GM20000 (cell line): ENCODE measurements at places on chromosomes 1 and 21.

DNA sequence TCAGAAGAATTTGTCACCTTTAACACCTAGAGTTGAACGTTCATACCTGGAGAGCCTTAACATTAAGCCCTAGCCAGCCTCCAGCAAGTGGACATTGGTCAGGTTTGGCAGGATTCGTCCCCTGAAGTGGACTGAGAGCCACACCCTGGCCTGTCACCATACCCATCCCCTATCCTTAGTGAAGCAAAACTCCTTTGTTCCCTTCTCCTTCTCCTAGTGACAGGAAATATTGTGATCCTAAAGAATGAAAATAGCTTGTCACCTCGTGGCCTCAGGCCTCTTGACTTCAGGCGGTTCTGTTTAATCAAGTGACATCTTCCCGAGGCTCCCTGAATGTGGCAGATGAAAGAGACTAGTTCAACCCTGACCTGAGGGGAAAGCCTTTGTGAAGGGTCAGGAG lies 52.3 kb downstream of the UBE4B start:
- DNase-seq, result no peak

GRCh38 chr1:157948312-157949073 lies 45.0 kb upstream of the KIRREL1 start:
- peak; percentile 29 for DNase-seq

GRCh38 chr1:240794046-240794843 lies 182.3 kb upstream of the GREM2 start:
- DNase-seq, result peak; percentile 7

- DNase-seq, result no peak
Observed at GRCh38 chr1:85343612-85344255, 67.3 kb upstream of the BCL10 start.

DNA sequence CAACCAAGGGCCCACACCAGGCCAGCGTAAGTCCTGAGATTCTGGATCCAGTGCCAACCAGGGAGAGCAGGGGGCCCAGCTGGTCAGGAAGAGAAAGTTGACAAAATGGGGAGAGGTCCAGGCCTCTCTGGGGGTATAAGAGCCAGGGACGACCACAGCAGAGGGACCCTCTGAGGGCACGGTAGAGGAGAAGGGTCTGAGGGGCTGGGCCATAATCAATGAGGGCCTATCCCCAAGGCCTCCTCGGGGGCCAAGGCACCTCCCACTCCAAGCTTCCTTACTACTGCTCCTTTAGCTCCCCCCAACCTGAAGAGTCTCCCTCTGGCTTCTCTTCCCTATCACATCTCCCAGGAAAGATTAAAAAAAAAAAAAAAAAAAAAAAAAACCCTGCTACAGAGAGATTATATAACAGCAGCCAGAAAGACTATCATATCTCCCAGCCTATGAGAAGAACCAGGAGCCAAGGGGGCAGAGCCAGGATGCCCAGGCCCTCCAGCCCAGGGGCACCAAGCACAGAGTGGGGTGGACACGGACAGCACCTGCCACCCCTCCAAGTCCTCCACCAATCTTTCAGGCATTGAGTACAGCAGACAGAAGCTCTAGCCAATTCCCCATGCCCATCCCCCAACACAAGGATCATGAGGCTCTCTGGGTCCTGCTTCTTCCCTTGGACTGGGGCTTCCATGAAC lies 2.7 kb downstream of the MEF2D start:
- DNase-seq, result no peak

GRCh38 chr1:111249960-111250359 lies 22.4 kb downstream of the CHI3L2 start:
- no peak for DNase-seq

GRCh38 chr1:234512451-234512861 lies 33.5 kb upstream of the TARBP1 start:
- DNase-seq, result no peak

DNA sequence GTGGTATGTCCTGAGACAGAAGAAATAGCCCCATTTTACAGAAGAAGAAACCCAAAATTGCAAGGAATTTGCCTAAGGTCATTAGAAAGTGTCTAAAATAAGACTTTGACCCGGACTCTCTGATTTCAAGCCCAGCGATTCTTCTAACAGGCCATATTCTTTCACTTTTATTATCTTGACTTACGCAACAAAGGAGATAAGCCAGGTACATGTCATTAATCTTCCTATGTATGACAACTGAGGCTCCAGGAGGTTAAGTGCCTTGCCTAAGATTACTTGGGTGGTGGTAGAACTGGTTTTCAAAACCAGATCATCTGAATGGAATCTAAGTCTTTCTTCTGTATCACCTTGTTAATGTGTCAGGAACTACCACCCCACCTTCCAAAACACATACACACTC lies 124.3 kb downstream of the PBX1 start:
- DNase-seq, result no peak

- peak; percentile 24 for DNase-seq
Observed at GRCh38 chr1:75980972-75981897, 49.0 kb upstream of the ASB17 start.

DNA sequence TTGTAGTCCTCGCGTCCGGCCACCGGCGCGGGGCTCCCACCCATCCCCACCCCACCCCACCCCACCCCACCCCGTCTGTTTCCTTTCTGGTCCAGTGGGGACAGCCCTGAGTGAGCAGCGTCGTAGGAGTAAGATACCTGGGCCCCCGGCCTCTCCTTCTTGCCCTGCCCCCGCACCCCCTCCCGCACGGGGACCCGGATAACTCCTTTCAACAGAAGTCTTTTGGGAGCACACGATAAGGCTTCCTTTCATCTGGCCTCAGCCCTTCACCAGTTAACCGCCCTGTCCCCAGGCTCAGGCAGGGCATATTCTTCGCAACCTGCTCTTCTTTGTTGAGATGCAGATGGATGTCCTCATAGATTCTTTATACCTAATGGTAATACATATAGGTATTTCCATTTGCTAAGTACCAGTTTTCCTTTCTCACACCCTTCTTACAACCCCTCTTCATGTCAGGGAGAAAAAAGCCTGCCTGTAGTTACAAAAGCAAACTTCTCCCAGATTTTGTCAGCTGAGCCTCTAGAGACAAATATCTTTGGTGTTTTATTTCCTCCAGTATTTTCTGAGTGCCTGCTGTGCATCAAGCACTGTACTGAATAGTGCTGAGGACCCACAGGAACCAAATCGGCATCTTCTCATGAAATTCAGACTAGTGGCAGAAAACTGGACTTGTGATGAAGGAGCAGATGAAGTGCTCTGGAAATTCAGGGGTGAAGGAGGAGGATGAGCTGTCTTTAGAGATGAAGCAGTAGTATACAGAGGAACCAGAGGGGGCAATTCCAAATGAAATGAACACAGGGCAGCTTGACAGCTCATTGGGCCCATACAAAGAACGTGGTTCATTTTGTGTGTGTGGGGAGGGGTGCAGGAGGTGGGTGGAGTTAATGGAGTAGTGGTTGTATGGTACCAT lies 33.6 kb downstream of the SLC2A1 start:
- DNase-seq, result no peak

DNA sequence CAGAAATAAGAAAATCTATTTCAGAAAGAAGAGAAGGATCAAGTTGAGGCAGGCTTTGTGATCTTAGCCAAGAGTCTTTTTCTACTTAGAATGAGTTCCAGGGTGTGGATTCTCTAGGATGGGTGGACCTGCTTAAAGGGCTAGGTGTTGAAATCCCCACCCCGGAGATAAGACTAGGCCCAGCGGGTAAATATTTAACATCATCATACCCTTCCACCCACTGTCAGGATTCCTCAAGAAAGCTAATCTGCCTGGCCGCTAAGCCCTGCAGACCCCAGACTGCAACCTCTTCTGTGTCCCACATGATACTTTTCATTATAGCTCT lies 5.8 kb downstream of the IGSF9 start:
- DNase-seq, result no peak

DNA sequence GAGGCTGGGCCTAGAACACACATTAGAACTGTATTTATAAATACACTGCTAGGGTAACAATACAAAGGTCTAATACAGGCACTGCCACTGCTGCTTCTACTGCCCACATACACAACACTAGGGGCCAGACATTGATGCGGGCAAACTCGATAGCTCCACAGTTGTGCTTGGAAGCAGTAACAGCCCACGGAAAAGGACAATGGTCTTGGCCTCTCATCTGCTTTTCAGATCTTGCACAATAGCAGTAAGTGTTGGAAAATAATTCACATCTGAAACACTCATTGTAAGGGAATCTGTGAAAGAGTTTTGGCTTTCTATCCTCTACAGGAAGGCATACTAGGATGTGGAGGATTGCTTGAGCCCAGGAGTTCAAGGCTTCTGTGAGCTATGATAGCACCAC lies 6.9 kb upstream of the SPOCD1 start:
- no peak for DNase-seq
